ENCODE measurements at places on chromosomes 1 and 21.

DNA sequence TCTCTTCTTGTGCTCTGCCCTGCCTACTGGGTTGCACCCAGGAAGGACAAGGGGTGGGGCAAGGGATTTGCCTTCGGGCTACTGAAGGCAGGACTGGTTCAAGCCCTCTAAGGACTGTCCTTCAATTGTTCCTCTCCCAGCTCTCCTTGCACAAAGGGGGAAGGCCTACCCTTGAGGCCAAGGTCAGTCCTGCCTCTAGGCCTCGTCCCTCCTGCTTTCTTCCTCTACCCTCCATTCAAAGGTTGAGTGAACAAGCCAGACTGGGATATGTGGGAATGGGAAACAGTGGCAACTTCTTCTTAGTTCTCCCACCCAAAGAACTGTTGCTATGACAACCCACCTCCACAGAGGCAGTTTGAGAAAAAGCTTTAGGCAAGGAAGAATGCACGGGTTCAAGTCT, 2.7 kb downstream of the LURAP1 start:
- DNase-seq = no peak

GRCh38 chr1:155005076-155006011, 2.7 kb downstream of the ZBTB7B start:
- no peak for DNase-seq

DNA sequence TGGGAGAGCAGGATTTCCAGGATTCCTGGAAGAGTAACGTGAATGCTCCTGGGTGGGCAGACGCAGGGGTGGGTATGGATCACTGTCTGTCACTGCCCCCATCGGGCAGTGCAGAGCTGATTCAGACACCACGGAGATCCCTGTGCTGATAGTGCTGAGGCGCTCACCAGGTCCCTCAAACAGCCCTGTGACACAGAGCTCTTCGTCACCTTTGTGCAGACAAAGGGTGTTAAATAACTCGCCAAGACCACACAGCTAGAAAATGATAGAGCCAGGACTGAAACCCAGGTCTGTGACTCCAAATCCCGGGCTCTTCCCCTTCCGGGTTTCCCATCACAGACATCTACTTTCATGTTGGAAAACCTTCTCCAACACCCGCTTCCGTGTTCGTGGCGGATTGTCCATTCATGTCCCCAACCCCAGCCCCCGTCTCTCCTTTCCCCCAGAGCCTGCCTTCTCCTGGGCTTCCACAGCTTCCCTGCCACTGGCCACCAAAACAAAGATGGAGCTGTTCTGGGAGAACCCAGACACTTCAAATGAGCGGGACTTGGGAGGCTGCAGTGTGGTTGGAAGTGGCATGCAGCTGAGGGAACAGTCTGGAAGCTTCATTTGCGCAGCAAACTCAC, 2.6 kb downstream of the EFHD2 start:
- no peak for DNase-seq

GRCh38 chr1:100606438-100606837, 68.5 kb downstream of the GPR88 start:
- DNase-seq = no peak

DNA sequence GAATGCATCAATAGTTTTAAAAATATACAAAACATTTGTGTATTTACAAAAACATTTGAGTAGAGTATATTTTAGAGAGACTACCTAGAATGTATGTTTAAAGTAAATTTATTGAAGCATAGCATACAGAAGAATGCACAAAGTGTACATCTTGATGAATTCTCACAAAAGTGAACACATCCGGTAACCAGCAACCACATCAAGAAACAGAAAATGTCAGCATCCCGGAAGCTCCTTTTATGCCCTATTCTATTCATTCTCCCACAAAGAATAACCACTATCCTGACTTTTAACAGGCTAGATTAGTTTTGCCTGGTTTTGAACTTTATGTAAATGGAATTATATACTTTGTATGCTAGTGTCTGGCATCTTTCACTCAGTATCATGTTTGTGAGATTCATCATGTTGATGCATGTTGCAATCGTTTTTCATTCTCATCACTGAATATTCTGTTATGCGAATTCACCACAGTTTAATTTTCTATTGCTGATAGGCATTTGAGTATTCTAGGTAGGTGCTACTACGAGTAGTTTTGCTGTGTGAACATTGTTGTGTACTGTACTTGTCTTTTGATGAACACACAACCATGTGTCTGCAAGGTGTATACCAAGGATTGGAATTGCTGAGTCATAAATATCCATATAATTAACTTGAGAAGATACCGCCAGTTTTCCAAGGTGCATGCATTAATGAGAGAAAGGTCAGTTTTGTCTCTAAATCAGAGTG, 75.4 kb downstream of the CACHD1 start:
- DNase-seq = no peak

DNA sequence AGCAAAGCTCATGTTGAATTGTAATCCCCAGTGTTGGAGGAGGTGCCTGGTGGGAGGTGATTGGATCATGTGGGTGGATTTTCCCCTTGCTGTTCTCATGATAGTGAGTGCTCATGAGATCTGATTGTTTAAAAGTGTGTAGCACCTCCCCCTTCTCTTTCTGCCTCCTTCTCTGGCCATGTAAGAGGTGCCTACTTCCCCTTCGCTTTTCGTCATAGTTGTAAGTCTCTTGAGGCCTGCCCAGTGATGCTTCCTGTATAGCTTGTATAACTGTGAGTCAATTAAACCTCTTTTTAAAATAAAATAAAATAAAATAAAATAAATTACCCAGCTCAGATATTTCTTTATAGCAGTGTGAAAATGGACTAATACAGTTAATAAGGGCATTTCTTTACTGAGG, 1025.7 kb downstream of the PLA2G4A start:
- DNase-seq = no peak

GRCh38 chr1:241181471-241181870, 175.5 kb downstream of the RGS7 start:
- DNase-seq = no peak

- DNase-seq = no peak
Observed at GRCh38 chr1:154964359-154964758, 2.8 kb upstream of the PYGO2 start.

- no peak for DNase-seq
Observed at GRCh38 chr1:170545476-170545875, 13.5 kb downstream of the GORAB start.

DNA sequence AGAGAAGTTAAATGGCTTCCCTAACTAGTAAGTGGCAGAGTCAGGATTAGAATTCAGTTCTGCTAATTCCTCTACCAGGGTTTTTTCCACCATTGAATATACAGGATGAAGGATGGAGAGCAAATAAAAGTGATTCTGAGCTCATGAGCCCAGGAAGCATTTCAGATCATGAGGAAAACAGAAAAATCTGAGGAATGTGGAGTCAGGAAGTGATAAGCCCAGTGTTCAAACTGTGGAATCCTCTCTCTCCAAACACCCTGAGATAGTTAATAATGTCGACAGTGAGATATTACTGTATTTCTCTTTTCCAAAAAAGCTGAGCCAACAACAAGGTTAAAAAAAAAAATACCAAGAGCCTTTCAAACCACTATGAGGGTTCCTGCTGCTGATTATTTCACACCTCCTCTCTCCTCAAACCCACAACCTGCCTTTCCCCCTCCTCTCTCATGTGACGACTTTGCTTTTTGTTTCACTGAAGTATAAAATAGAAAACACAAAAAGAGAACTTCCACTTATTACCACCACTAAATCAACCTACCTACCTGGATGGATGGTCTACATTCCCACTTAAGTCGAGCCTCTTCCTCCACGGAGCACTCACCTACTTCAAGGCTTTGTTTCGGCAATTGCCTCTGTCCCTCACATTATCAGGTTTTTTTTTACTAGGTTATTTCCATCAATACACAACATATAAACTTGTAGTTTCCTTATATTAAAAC, 8.9 kb downstream of the SLAMF1 start:
- no peak for DNase-seq

GRCh38 chr1:94463765-94464330, 45.7 kb downstream of the ABCD3 start:
- DNase-seq = no peak

GRCh38 chr21:43653626-43654025, 5.7 kb downstream of the HSF2BP start:
- no peak for DNase-seq

- DNase-seq = no peak
Observed at GRCh38 chr1:245807954-245808719, 653.4 kb downstream of the KIF26B start.

DNA sequence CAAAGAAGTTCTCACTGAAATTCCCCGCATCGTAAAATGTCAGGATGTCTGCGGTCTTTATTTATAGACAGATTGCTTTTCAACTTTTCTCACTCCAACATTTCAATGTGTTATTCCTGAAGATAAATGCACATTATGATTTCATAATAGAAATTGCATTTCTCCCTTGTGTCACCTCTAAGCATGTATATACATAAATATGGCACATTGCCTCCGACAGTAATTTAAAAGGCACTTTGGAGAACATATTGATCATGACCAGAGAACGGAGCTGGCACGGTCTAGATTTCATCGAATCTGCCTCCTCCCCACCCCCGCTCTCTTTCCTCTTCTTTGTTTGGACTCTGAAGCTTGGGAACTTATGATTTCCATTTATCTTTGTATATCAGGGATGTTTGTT, 54.9 kb upstream of the IGSF21 start:
- no peak for DNase-seq

DNA sequence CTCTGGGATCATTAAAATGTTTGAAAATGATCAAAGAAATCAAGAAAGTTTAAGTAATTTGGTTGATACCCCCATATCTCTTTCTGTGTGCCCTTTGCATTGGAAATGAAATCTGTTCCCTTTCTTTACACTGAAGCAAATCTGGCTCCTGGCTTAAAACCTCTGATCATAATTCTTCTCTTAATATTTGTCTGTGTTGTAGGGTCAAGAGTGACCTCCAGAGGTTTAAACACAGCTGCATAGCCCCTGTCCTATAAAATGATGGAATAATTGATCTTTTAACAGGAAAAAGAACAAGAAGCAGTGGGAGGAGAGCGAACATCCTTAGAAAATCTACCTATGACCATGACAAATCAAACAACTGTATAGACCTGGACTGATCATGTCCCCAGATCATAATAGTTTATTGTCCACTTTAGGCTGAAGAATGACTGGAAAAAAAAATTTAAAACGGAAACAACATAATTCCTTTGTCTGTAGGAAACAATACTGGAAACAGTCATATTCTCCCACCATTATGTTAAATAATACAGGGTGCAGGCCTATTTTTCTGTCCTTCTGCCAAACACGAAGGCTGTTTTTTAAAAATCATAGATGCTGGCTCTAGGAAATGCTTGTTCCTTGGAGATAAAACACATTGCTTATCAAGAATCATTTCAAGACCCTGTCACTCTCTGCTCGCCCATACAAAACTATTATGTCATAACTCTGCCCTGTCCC, 184.3 kb downstream of the NEGR1 start:
- no peak for DNase-seq

GRCh38 chr21:32389337-32390015, 3.3 kb downstream of the URB1 start:
- DNase-seq = no peak

DNA sequence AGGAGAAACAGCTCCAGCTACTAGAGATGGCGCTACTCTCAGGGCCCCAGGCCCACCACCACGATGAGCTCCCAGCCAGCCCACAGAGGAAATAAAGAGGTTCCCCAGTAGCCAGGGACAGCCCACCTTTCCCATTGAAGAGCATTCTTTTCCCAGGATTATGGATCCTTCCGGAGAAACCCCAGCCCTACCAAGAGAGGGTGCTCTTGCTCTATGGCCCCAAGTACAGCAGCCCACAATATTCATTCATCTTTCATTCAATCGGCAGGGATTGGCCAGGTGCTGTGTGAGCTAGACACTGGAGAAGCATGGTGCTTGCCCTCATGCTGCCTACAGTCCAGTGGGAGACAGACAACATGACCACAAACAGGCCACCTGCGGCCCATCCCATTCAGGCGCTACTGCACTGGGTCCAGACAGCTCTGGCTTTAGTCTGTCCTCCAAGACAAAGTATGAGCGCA, 29.9 kb downstream of the PMVK start:
- DNase-seq = no peak

GRCh38 chr1:230037261-230037660, 29.8 kb upstream of the GALNT2 start:
- DNase-seq = no peak

GRCh38 chr1:174013864-174014418, 8.2 kb downstream of the RC3H1 start:
- no peak for DNase-seq

DNA sequence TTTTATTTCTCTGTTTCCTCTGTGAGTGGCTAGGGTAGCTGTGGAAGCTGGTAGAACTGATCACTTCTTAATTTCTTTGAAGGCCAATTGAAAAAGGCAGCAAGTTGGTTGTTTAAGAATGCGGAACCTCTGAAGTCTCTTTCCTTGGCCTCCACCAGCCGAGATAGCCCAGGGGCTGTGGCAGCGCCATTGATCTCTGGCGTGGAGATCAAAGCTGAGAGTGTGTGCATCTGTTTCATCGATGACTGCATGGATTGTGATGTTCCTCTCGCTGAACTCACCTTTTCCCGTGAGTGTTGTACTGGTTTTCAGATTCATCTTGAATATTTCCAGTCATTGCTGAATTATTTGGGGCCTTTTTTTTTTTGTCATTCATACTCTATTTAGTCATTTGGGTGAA, 97.7 kb downstream of the VPS13D start:
- DNase-seq = no peak

DNA sequence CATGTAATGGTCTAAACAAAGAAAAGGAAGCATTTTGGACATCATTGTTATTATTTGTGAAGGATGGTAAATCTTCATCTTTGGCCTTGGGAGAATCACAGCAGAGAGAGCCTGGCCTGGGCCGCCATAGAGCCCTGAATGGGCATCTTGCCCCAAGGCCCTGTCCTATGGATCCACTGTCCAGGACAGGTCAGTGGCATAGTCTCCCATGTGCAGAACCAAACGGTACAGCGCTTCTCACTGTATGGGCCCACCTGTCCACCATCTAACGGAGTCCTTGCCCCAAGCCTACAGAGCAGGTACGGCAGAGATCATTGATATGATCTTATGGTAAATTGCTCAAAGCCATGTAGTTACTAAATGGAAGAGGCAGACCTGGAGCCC, 185.7 kb downstream of the FOXD2 start:
- DNase-seq = no peak

GRCh38 chr1:64513545-64513944, 43.6 kb downstream of the CACHD1 start:
- DNase-seq = no peak

DNA sequence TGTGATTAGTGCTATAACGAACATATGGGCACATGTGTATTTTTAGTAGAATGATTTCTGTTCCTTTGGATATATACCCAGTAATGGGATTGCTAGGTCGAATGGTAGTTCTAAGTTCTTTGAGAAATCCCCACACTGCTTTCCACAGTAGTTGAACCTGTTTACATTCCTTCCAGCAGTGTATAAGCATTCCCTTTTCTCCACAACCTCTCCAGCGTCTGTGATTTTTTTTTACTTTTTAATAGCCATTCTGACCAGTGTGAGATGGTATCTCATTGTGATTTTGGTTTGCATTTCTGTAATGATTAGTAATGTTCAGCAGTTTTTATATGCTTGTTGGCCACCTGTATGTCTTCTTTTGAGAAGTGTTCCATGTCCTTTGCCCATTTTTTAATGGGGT, 81.8 kb upstream of the SLC44A3 start:
- no peak for DNase-seq

Measured in cerebellar nuclear complex (tissue), 1 donor.